ENCODE measurements at places on chromosomes 11 and 22.

DNA sequence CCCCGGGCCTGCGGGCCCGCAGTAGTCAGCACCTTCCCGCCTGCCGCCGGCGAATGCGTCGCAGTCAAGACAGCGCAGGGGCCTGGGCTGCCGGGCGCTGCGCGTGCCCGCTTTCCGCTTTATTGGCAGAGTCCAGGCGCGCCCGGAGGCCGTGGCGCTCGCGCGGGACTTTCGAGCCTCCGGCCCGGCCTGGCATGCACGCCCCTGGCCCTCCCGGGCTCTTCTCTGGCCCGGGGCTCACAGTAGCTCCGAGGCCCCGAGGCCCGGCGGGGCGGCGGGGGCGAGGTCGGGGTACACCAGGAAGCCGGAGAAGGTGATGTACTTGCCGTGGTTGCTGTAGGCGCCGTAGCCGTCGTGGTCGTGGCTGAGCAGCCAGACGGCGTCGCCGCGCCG lies 3.1 kb downstream of the FAM180B start:
- no peak for DNase-seq

DNA sequence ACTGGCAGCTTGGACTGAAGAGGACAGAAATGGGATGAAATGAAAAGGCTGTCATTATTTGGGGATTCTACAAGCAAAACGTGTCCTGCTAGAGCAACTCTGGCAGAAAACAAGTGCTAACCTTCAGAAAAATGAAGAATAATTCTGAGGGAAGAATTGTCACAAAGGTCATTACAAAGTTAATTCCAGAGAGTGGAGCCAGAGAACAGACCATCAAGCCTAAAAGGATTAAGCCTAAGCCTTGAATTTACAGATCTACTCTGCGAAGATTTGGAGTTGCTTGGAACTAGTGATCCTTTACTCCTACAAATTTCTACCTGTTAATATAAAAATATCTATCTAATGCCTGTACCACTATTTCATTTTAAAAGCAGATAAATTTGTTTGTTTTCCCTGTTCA lies 1077.3 kb upstream of the CNTN5 start:
- no peak for DNase-seq

DNA sequence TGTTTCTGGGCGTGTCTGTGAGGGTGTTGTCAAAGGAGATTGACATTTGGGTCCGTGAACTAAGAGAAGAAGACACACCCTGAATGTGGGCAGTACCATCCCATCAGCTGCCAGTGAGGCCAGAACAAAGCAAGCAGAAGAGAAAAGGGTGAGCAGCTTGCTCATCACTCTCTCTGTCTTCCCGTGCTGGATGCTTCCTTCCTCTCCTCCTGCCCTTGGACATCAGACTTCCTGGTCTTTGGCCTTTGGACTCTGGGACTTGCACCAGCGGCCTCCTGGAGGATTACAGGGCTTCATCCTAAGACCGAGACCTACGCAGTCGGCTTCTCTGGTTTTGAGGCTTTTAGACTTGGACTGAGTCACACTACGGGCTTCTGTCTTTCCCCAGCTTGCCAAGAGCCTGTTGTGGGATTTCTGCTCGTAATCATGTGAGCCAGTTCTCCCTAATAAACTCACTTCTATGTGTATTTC lies 18.8 kb downstream of the APOL2 start:
- DNase-seq = peak; percentile 62

DNA sequence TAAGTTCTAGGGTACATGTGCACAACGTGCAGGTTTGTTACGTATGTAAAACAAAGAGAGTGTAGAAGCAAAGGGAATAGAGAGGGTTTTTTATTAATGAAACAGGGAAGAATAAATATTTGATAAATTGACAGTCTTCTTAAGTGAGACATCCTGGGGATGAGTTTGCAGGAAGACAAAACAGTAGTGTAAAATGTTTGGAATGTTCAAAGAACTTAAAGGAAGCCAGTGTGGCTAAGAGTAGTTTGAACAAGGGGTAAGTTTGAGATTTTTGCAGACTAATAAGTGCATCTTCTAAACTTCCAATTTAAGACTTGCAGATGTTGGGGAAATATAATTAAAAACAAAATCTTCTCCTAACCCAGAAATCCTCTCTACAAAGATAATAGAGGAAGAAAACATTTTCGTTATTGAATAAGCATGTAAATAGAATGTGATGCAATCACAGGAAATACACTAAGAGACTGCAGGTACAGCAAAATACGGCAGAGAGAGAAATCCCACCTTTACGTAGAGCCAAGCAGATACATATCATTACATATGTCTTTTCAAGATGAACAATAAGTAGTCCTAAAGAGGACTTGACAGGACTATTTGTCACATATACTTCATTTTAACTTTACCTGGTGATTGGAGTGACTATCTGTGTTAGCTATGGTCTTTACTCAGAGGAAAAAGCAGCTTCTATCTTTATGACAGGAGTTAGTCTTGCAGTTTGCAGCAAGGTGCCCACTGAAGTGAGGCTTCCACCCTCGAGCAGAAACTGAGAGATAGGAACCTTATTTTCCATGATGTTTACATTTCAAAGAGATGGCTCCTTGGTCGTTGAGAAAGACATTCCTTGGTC lies 402.1 kb downstream of the CNTN5 start:
- DNase-seq = no peak

DNA sequence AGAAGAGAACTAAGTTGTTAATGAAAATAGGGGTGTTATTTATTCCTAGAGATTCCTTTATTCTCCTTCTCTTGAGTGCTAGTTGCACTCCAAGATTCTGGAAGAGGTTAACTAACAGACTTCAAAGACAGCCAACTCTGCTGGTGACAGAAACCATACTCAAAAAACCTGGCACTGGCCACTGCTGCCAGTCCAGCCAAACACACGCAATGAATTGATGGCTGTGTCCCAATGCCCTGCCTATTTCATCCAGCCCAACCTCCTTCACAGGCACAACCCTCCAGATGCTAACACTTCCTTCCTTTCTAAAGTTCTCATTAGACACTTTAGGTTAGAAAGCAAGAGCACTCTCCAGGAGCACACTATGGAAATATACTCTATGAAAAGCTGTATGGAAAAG lies 150.8 kb upstream of the C11orf58 start:
- no peak for DNase-seq

- DNase-seq = peak; percentile 53
These were observed 33.1 kb downstream of the HIPK3 start for GRCh38 chr11:33290319-33290718.

- no peak for DNase-seq
These were observed 1.8 kb upstream of the RAB3IL1 start for GRCh38 chr11:61918938-61919704.

DNA sequence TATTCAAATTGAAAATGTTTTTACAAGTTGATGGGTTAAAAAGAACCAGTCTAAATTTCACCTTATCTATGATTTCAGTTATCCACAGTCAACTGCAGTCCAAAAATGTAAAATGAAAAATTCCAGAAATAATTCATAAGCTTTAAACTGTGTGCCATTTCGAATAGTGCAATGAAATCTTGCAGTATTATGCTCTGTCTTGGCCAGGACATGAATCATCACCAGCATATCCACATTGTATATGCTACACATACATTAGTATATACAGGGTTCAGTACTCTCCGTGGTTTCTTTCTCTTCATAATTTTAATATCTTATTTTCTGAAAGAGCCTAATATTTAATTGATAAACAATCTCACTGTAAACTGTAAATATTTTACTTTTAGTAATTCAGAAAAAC lies 45.9 kb downstream of the ARHGAP32 start:
- DNase-seq = no peak

DNA sequence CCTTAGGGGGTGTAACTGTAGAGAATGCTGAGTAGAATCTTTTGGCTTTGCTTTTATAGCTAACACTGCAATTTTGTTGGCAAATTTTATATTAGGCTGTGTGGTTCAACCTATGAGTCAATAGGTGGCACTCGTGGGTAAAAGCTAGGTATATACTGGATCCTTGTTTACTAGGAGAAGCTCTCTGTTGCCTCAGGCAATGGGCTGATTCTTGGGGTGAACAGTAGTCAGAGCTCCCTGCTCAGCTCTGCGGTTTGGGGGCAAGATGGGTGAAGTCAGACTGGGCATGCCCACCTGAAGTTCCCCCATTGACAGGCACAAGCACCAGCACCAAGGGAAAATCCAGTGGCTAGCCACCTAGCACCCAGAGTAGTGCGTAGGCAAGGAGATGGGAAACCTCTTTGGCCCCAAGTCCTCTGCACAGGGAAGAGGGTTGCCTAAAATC lies 238.7 kb downstream of the FAM181B start:
- peak; percentile 9 for DNase-seq

DNA sequence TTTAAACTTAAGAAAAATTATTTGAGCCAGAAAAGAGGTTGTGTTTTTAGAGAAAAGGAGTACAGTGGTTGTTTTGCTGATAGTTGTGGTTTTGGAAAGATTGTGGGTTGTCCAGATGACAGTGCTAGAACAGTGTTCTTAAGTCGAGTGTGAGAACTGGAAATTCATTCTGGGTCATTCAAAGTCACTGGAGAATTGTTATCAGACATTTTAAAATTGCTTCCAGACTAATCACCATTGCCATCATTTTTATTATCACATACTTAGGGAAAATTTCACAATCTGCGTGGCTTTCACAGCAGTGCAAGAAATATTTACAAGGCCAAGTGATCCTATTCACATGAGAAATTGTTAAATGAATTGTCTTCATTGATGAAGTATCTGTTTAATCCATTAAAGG lies 242.2 kb upstream of the DDI1 start:
- no peak for DNase-seq
